NCI-H2227 treated with DMSO at 0.1 percent for 48 hours (cell line): ENCODE measurements at places on chromosomes 16 and 17.

DNA sequence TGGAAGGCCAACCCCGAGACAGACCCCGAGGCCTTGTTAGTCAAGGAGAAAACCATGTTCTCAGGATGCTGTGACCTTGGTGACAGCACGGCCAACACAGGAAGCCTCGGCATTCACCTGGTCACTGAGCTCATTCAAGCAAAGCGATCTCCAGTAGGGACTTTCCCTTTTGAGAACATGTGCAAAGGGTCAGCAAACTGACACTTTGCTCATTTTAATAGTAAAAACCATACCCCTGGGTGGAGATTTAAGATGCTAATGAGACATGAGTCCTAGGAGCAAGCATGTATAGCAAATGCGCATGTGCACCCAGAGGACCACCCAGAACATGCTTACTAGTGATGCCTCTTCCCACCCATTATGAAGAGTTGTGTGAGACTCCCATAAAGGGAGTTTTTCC lies 5.7 kb upstream of the SULT1A2 start:
- no peak for DNase-seq

DNA sequence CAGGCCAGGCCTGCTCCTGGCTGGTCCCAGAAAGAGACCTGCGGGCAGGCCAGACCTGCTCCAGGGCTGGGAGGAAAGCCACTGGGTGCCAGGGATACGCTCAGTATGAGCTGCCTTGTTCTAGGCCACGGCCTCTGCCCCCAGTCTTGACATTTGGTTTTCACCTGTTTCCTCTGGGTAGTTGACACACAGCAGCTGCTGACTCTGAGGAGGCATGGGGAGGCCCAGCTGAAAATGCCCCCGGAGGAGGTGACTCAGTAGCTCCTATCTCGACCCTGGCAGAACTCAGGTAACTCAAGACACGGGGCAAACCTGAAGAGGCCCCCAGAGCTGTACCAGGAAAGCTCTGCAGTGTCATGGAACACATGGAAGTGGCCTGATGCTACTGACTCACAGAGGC lies 13.9 kb upstream of the ADGRG1 start:
- DNase-seq: no peak

DNA sequence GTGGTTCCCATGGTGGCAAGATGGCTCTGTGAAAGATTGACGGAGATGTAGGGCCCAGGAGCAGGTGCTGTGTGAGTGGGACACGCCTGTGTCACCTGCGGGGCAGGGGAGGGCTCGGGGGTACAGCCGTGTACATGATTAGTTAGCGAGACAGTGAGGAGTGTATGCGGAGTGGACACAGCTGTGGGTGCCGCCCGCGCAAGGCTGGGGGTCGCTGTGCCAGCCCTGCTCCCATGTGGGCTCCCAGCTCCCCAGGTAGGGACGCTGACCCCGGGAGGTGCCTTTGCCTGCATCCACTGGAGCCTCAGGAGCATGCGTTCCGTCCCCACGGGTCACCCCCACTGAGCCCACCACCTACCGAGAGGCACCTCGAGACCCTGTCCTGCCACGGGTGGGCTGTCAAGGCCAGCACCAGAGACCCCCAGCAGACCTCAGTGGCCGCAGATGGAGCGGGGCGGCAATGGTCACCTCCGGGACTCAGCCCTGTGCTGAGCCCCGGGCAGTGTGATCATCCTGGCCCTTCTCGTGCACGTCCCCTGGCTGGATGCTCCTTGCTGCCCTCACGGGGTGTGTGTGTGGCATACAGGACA lies 7.4 kb downstream of the CAPN15 start:
- no peak for DNase-seq

DNA sequence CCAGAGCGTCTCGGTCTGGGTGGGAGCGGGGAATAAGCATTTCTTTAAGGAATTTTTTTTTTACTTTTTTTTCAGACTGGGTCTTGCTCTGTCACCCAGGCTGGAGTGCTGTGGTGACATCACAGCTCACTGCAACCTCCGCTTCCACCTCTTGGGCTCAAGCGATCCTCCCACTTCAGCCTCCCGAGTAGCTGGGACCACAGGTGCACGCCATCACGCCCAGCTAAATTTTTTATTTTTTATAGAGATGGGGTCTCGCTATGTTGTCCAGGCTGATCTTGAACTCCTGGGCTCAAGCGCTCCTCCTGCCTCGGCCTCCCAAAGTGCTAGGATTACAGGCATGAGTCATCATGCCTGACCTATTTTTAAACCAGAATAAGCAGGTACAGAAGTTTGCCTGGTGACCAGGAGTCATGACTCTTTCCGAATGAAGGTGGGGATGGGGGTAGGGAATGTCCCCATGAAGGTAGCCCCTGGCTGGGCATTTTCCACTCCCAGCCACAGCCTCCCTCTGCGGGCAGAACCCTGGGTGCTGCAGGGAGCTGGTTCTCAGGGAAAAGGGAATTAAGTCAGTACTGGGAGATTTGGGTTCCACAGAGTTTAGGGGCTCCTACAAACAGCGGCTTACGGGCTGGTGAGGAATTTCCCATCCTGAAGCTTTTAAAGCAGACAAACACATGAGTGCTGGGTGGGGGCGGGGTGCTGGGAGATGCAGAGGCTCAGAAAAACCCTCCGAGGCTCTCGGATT lies 48.3 kb downstream of the TBC1D16 start:
- DNase-seq: no peak

DNA sequence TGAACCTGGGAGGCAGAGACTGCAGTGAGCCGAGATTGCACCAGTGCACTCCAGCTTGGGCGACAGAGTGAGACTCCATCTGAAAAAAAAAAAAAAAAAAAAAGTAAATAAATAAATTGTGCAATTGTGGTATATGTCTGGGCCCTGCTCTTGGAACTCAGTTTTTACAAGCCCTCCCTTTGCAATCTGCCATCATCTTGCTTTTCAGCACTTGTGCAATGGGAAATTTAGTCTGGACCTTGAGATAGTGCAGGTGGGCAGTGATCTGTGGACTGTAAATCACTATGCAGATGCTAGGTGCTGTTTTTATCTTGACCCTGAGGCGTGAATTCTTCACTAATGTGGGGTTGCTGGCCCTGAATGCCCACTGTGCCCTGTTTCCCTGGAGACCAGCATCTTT lies 6.5 kb upstream of the RAP1GAP2 start:
- DNase-seq: no peak

DNA sequence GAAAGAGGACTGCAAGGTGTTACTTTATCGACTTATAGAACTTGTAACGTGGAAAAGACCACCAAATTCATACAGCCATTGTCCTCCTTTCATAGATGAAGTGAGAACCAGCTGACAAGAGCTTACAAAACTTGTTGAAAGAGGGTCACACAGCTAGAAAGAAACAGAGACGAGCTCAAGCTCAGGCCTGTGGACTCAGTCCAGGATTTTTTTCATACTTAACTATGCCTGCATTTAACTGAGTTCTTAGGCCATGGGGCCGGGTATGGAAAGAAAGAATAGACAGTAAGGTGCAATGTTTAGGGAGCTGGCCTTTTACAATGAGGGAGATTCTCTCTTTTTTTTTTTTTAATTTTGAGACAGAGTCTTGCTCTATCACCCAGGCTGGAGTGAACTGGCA lies 106.1 kb downstream of the ADAMTS18 start:
- DNase-seq: no peak

DNA sequence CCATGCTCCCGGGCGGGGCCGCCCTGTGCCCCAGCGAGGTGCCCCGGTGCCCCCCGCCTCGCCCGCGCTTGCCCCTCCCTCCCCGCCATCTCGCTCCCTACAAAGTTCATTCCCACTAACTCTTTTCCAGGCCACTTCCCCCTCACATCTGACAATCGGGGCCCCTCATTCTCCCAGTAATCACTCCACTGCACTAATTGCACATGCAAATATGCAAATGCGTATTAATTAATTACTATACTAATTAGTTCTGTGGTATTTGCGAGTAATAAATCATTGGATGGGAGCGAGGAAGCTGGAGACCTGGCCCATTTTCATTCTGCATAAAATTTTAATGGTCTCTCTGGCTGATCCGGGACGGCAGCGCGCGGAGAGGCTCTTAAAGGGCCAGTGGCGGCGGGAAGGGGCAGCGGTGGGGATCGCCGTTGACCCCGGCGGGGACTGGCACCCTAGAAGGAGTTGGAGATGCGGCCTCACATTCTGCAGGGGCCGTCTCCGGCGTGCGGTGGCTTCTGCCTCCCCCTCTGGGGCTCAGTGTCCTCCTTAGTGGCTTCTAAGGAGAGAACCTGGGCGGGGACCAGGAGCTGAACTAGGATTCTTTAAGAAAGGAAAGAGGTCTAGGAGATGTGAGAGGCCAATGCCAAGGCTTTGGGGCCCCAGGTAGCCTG lies 8.4 kb upstream of the PPP1R1B start:
- no peak for DNase-seq

DNA sequence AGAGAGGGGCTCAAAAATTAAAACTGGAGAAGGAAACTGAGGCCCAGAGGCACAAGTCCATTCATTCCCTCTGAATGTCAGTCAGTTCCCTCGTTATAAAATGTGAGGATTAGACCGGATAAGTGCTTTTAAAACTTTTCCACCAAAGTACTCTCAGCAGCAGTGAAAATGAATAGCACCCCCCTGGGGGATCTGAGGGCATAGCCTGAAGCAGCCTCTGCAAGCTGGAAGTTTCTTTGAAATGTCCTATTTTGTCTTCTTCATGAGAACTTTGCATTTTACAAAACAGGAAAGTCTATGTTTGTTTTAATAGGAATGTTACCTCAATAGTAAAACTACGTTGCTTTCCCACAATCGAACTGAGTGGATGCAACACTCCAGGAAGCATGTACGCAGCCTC lies 273.0 kb downstream of the CEP112 start:
- DNase-seq: no peak

- DNase-seq: no peak
Measured at GRCh38 chr17:10649602-10650001, 7.5 kb downstream of the MYH3 start.

DNA sequence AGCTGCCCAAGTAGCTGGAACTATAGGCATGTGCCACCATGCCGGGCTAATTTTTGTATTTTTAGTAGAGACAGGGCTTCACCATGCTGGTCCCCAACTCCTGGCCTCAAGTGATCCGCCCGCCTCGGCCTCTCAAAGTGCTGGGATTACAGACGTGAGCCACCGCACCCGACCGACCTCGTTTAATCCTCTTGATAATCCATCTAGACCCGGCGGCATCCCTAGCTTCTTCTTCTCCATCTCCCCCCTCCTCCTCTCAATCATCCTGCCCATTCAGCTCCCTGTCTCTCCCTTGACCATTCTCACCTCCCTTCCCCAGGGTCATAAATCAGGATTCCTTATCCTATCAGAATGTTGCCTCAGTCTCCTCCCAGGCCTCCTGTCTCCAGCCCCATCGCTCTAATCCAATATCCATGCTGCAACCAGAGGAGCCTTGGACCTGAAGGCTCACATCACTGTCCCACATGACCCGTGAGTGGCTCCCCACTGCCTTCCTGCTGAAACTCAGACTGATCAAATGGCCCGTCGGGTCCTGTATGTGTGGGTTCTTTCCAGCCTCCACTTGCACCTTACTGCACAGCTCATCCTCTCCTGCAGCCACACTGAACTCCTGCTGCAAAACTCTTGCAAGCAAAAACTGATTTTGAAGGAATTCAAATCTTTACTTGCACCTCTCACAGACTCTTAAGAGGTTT lies 74.1 kb upstream of the CDH5 start:
- DNase-seq: no peak

DNA sequence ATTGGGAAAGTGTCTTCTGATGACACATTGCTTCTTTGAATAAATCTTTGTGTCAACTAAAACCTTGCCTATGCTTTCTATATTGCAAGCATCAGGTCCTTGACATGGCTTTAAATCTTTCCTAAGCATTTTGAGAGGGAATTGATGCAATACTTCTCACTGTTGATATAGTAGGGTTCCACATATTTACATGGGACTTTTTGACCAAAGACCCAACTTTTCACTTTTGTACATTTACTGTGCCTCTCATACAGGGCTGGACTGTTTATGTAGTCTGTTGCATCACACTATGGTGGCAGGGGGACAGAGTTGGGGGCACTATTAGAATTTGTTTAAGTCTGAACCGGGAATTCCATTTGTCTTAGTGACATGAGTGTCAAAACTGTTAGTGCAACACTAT lies 308.5 kb upstream of the TBX2 start:
- DNase-seq: no peak

- DNase-seq: no peak
Measured at GRCh38 chr17:50558941-50559614, 1.4 kb upstream of the CACNA1G start.
